ACHN (cell line): ENCODE measurements at places on chromosomes 12 and 14.

DNA sequence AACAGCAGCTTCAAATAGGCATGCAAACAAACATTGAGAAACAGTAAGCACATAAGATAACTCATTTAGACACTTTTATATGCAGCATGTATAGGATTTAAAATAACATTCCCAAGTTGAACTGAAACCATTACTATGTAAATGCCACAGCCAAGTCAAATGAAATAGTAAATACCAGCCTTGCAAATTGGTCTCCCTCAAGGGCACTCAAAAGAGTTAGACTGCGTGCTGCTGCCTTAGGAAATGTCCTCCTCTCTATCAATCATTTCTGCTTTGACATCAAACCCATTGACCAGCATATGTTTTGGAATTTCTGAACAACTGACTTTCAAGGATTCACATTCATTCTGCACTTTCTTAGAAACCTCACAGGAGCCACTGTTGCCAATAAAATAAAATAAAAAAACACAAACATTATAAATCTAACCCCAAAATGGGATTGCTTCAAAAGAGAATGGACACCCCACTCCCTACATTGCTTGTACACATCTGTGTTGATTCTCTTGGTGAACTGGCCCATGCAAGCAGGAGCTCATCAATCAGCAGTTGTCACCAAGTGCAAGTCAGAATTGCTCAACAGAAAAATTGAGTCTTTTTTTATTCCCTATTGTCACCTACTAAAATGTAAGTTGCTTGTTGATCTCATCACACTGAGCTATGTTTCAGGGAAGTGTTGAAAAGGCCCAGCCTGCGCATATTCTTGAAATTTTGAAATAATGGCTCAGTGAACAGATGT is 256.2 kb downstream of the DAD1 start:
- no peak for DNase-seq

DNA sequence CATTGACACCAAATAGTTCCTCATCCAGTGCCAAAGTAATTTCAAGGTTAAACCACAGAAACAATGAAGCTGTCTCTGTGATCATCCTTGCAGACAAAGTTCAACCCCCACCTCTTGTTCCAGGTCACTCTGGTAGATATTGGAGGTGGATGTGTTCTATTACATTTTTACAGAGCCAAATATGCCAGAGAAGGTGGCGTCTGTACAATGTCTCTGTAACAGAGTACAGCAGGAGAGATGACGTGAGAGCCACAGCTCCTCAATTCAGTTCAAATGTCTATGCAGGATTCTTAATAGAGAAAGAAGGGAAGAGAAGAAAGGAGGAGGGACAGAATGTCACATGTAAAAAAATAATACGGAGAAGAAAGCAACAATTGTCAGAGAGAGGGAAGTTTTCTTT is 268.3 kb upstream of the OR4E1 start:
- no peak for DNase-seq

GRCh38 chr14:72830786-72831594 is 62.9 kb downstream of the DPF3 start:
- no peak for DNase-seq

GRCh38 chr14:100717386-100717785 is 9.3 kb upstream of the DLK1 start:
- no peak for DNase-seq

GRCh38 chr14:76714470-76714869 is 46.8 kb upstream of the VASH1 start:
- no peak for DNase-seq

- DNase-seq: no peak
Observed at GRCh38 chr12:104600790-104601739, 144.3 kb downstream of the CHST11 start.
